ENCODE measurements at places on chromosomes 11 and 22.

GRCh38 chr11:113670149-113670830 lies 35.8 kb downstream of the TMPRSS5 start:
- no peak for DNase-seq

DNA sequence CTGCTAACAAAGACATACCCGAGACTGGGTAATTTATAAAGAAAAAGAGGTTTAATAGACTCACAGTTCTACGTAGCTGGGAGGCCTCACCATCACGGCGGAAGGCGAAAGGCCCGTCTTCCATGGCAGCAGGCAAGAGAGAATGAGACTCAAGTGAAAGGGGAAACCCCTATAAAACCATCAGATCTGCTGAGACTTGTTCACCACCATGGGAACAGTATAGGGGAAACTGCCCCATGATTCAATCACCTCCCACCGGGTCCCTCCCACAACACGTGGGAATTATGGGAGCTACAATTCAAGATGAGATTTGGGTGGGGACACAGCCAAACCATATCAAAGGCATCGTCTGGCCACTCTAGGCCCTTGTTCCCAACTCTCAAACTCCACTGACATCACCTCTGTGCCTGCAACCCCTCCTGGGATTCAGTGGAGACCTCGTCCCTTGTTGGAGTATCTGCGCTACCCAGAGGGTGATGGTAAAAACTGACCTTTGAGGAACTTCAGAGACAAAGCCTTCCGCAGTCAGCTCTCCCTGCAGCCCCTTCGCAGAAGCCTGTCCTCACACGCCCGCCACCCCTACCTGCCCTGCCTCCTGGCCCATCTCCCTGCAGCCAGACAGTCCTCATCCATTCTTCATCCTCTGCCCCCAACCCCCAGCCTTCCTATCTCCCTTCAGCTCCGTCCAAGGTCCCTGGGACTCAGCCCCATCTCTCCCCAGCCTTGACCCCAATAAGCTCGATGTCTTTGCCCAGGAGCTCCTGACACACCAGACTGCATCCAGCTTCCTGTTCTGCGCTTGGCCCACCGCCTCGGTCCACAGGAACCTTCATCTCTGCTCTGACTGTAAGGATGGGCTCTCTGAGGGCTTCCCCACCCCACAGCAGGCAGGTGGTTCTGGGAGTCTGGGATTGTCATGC lies 15.8 kb downstream of the CCND1 start:
- DNase-seq, result no peak

DNA sequence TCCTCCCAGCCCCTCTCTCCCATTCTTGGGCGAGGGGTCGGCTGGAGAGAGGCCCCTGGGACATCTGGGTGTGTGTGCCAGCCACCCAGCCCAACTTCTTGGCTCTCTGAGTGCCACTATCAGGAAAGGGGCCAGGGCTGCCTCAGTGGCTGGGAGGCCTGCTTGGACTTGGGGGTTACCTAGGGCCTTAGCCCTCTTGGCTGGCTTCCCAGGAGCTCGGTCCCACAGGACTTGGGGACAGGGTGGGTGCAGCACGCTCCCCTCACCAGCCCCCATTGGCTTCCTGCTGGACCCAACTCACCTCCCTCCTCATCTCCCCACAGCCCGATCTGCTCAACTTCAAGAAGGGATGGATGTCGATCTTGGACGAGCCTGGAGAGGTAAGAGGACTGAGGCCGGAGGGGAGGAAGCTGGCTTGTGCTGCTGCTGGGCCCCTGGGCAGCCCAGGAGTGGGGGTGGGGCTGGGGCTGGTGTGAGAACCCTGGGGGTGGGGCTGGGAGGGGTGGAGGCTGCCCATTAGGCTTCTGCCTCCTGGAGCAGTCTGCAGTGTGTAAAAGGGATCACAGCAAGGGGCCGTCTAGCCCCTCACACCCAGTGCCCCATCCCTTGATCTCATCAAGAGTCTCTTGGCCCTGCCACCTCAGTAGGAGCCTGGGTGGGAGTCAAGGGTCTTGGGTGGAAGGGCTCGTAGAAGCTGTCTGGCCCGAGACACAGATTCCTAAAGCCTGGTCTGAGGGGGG lies 54.8 kb downstream of the TRIOBP start:
- no peak for DNase-seq

DNA sequence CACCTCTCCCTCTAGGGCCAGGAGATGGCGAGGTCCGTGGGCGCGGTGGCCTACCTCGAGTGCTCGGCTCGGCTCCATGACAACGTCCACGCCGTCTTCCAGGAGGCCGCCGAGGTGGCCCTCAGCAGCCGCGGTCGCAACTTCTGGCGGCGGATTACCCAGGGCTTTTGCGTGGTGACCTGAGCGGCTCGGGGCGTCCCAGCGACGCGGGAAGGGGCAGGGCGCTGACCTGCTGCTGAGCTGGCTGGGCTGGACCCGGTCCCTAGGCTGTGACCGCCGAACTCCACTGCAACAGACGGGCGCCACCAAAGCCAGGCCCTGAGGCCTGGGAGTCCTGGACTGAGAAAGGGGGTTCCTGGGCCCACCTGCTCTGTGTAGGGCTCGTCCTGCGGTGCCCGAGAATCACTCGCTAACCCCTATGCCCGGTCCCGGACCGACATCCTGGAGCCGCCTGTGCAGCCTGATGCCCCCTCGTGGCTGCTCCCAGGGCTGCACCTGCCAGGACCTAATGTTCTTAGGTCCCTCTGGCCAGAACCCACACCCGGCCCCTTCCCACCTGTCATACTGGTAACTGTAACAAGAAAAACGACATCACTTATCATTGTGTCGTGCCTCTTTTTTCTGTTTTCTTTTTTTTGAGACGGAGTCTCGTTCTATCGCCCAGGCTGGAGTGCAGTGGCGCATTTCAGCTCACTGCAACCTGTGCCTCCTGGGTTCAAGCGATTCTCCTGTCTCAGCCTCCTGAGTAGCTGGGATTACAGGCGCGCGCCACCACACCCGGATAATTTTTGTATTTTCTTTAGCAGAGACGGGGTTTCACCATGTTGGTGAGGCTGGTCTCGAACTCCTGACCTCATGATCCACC lies 15.0 kb downstream of the RHOD start:
- DNase-seq, result peak; percentile 67

GRCh38 chr11:70040869-70041501 lies 37.1 kb upstream of the ANO1 start:
- DNase-seq, result no peak

DNA sequence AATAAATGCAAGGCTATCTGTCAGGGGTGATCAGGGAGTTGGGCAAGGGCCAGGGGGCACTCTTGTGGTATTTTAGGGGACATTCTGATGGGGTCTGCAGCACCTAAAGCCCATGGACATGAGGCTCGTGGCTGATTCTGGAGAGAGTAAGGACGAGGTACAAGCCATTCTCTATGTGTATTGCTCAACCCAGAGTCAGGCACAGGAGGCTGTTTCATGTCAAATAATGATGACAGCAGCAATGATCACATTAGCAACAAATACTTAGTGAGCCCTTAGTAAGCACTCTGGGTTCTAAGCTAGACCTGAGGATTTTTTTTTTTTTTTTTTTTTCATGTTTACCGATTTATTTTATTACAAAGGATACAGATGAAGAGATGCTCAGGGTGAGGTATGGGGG lies 83.5 kb upstream of the THY1 start:
- no peak for DNase-seq

GRCh38 chr11:17877886-17878285 lies 135.0 kb downstream of the SERGEF start:
- DNase-seq, result no peak

DNA sequence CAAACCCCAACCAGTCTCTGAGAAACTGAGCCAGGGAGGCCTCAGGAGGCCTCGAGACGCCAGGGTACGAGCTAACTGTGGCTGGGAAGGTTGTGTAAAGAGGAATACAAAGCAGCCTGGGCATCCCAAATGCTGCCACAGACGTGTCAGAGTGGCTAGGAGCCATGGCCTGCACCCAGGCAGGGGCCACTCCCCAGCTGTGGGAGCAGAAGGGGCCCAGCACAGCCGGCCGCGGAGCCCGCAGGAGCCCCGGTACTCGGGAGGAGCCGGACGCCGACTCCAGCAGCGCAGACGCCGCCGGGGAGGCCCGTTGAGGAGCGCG lies 349.8 kb upstream of the B3GAT1 start:
- no peak for DNase-seq

- peak; percentile 76 for DNase-seq
Measured at GRCh38 chr11:65588199-65589054, 7.2 kb downstream of the KCNK7 start.

- no peak for DNase-seq
Measured at GRCh38 chr11:19777377-19778102, 64.9 kb downstream of the NAV2 start.

DNA sequence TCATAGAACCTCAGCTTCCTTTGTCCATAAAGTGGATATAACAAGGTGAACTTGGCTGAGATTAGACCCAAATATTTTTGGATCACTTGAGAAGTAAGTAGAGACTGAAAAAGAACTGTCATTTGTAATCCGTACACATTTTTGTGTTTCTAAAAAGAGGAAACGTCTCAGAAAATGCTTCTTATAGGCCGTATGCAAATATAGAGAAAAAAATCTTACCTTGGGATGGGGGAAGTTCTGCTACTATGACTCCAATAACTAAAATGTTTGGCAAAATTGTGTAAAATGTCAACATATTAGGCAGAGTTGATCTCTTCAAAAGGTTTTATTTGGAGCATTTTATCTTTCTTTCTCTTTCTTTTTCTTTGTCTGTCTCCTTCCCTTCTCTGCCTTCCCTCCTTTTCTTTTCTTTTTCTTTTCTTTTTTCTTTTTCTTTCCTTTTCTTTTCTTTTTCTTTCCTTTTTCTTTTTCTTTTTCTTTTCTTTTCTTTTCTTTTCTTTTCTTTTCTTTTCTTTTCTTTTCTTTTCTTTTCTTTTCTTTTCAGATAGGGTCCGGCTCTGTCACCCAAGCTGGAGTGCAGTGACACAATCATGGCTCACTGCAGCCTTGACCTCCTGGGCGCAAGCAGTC lies 48.2 kb downstream of the ADM start:
- DNase-seq, result no peak

- no peak for DNase-seq
Measured at GRCh38 chr11:898143-898511, 12.5 kb downstream of the CHID1 start.

- DNase-seq, result peak; percentile 75
Measured at GRCh38 chr11:128318856-128319474, 268.4 kb downstream of the ETS1 start.

DNA sequence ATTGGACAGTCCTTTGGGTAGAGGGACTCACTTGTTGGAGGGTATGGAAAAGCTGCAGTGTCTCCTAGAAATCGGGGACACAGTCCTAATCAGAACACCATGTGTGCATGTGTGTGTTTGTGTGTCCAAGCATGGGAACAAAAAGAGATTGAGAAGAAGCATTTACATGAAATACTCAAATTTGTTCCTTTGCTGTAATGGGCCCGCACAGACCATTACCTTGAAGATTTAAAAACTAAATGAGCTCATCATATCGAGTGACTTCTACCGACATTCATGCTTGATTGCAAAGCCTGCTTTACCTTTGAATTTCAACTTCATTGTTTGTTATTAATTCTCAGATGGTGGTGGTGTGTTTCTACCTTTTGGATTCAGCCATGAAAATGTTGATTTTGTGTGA lies 106.9 kb downstream of the ZBTB16 start:
- no peak for DNase-seq

- DNase-seq, result no peak
Measured at GRCh38 chr22:26474682-26475081, 8.9 kb downstream of the HPS4 start.

DNA sequence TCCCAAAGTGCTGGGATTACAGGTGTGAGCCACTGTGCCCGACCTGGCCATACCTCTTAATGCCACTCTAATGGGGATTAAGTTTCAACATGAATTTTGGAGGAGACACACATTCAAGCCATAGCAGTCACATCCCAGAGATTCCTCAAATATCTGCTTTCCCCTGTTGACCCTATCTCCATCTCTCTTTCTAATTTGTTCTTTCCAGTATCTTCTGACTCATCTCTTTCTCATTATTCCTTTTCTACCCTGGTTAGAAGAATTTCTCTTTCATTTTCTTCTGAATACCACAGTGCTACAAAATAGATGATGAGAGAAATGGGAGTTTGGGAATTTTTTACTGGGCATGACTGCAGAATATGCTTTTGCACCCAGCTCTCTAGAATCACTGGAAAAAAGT lies 5.1 kb downstream of the OR10V1 start:
- DNase-seq, result no peak

DNA sequence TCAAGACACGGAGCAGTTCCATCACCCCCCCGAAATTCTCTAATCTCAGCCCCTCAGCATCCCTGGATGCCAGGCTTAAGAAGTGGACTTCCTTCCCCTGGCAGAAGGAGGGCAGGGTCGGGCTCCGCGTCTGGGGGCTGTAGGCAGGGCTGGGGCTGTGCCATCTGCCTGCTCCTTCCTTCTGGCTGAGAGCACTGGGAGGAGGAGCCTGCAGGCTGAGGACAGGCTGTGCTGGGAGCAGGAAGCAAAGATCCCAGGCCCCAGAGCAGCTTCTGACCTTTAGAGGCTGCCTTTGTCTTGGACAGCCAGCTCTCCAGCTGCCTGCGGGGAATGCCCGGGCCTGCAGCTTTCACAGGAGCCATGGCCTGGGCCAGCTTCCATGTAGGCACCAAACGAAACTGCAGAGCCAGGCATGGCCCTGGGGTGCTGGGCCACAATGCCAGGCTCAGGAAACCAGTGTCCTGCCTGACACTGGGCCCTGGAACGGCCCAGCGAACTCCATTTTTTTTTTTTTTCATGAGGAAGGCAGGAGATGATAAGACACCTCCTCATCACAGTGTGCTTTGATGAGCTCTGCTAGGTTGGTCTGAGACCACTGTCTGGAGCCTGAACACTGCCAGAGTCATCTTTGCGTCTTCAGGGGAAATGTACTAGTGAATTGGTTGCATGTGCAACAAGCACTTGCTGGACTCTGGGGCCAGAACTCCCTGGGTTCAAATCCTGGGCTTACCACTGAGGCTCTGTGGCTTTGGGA lies 67.9 kb downstream of the MCM5 start:
- DNase-seq, result no peak

DNA sequence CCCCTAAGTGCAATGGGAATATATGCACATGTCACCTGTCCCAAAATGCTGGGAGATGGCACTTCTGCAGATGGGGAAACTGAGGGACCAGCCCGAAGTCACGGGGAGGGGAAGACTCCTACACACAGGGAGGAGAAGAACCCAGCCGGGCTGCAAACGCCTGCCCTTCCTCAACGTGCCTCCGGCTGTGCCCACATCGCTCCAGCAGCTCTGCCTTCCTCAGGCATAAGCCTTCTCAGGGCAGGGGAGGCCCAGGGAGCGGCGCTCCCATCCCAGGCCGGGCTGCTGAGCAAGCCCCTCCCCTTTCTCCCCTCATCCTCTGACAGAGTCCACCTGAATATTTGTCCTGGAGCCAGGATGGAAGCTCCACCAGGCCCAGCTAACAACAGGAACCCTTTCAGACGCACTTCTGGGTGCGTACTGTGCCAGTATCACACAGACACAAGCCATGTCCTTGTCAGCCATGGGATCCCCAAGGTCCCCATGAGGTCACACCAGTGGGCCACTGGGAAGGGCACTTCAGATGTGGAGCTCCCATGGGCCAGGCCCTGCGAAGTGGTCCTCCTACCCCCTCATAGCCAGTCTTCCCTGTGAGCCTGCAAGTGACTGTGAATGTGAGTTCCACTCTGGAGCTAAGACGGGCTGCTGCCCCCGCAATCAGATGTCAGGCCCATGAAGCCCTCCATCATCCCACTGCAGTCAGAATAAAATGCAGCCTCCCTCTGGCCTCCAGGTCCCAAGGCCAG lies 2.5 kb upstream of the CD81 start:
- DNase-seq, result no peak

Data from naive thymus-derived CD8-positive, alpha-beta T cell (primary cell).